ENCODE measurements at places on chromosomes 6 and 20.

- DNase-seq = no peak
Measured at GRCh38 chr6:125747589-125748405, 1.6 kb upstream of the HEY2 start.

GRCh38 chr6:132571774-132572173, 1.7 kb downstream of the TAAR6 start:
- DNase-seq = no peak

DNA sequence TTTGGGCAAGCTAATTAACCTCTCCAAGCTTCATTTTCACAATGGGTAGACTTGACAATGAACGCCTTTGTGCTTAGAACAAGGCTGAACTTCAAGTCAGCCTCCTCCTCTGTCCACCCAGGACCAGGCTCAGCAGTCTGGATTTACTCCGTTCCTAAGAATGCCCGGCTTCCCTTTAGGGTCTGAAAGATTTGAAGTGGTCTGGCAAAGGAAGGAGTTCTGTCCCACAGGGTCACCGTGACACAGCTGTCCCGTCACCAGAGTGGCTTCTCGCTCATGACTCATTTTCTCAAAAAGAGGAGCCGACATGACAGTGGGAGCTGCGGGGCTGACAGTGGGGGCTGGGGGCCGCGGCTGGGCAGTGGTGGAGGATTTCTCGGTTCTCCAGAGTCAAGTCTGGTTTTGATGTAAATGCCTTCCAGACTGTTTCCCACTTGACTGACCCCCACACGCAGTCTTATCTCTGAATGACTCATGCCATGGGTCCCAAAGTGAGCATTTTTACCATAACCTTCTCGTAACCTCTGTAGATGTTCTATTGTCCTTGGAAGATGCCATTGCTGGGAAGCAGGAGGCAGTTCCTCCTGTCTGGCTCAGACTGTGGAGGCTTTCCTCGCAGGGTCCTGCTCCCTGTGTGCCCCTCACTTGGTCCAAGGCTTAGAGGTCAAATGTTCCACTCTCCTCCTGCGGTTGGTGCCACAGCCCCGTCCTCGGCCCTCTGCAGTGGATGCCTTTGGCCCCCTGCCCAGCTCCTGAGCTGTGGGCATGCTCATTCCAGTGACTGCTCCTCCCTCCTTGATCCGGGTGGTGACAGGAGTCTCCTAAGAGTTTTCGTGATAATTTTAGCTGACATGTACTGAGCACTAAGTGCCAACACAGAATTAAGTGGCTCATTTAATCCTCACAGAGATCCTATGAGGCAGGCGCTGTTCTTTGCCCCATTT, 253.1 kb downstream of the FNDC1 start:
- DNase-seq = no peak

- DNase-seq = no peak
Measured at GRCh38 chr20:17895641-17896171, 72.9 kb downstream of the SNX5 start.

- no peak for DNase-seq
Measured at GRCh38 chr6:69631552-69632346, 165.1 kb downstream of the LMBRD1 start.

DNA sequence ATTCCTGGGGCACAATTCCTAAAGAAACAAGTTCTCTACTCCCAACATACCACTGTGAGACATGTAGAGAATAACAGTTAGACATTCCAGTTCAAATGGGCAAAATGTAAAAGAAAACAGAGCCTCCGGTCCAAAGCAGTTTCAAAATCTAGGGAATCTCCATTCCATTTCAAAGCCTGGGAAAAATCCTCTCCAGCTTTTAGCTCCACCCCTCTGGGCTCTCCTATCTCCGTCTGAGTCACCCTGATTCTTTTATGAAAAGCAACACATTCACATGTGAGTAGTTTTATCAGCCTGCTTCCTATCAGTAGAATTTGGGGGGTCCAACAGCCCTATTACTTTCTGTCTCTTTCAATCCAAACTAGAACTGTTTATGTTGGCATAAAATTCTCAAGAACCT, 3.7 kb downstream of the CSNK2A1 start:
- no peak for DNase-seq

GRCh38 chr6:36616893-36617521, 22.8 kb downstream of the SRSF3 start:
- no peak for DNase-seq

DNA sequence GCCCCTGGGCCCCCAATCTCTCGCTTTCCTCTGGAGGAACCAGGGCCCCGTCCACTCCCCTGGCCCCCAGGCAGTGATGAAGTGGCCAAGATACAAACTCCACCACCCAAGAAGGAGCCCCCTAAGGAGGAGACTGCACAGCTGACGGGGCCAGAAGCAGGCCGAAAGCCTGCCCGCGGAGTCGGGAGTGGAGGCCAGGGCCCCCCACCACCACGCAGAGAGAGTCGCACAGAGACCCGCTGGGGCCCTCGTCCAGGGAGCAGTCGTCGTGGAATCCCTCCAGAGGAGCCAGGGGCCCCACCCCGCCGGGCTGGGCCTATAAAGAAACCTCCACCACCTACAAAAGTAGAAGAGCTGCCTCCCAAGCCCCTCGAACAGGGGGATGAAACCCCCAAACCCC, 10.7 kb downstream of the PRRC2A start:
- DNase-seq = no peak

DNA sequence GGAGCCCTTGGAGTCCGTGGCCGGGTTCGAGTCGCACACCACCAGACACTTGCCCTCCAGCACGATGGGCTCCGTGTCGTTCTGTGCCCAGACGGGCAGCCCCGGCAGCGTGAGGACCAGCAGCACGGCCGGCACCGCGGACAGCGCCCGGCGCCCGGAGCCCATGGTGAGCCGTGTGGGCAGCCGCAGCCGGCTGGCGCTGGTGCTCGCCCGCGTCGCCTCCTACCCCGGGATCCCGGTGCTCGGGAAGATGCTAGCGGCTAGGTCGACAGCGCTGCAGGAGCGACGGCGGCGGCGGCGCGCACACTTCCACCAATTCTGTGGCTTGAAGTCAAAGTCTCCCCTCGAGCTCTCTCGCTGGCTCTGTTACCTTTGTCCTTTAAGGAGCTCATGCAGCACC, 1.3 kb downstream of the CBLN4 start:
- DNase-seq = no peak

DNA sequence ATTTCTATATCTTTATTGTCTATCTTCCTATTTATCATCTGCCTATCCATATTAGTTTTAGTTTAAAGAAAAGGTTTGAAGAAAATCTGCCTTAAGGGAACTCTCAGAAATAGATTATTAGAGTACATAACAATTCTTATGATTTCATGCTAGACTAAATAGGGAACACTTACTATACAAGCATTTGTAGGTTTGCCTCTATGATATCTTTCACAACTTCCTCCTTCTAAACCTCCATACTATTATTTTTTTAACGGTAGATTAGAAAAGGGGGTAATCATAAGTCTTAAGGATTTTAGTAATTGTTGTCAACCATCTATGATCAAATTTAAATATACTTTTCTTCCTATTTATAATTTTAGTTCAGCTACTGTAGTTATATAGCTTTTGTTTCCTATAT, 11.6 kb upstream of the DSE start:
- DNase-seq = no peak

- no peak for DNase-seq
Measured at GRCh38 chr6:83273596-83273995, 80.4 kb downstream of the RWDD2A start.

- no peak for DNase-seq
Measured at GRCh38 chr20:44627364-44628010, 24.0 kb downstream of the ADA start.

- no peak for DNase-seq
Measured at GRCh38 chr20:51158226-51158625, 135.3 kb upstream of the KCNG1 start.

GRCh38 chr6:157033428-157034140, 256.4 kb downstream of the ARID1B start:
- no peak for DNase-seq

- no peak for DNase-seq
Measured at GRCh38 chr6:74892091-74892490, 313.8 kb downstream of the COL12A1 start.

DNA sequence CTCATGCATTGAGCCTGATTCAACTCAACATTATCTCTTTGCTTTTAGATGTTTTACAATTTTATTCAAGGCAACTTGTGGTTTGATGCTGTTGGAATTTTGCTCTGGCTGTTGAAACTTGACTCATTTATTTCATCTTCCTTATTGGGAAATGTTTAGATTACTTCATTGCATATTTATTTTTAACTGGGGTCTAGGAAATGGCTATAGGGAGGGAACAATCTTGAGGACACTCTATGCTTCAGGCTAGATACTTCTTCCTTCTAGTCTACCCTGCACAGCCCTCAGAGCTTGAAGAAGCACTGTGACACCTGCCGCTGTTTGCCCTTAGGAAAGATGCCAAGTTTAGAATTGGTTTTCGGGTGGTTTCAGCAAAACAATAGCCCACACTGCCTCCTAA, 183.4 kb downstream of the ADGRG6 start:
- DNase-seq = no peak

DNA sequence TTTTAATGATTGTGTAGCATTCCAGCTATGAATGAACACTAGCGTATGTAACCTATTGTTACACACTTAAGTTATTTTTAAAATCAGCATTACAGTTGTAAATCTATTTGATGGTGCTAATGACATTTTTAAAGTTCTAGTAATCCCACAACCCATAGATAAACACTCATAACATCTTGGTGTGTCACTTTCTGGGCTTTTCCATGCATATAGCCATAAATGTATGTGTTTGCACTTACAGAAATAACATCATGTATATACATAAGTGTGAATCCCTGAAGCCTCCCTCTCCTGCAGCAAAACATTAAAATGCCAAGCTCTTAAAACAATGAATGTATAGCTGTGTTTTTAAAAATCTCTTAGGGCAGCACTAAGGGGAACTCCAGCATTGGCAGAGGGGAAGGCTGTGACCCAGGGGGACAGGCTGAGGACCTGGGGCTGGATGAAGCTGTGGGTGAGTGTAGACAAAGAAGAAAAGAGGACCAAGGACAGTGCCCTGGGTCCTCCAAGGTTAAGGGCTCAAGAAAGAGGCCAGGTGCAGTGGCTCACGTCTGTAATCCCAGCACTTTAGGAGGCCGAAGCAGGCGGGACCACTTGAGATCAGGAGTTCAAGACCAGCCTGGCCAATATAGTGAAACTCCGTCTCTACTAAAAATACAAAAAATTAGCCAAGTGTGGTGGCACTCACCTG, 929 bp upstream of the CENPB start:
- no peak for DNase-seq

DNA sequence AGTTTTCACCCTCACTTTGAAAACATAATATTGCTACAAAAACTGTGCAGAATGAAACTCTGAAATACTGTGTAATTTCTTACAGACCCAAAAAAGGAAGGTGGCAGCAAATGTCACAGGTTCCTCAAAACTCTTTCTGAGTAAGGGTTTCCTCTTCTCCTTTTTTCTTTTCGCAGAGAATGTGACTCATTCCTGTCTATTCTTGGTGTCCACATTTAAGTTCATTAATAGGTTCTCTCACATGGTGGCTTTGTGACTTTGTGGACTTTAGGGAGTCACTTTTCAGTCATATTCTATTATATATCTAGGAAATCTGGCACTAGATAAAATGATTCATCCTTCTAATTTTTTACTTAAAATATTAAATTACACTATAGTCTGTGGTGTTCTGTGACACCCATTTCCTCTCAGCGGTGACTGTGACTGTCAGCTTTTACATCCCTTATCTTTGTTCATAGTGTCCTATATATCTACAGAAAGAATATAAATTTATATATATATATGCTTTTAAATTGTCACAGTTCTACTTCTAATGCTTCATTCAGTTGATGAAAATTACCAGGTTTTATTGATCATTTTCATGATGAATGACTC, 126.8 kb upstream of the HCRTR2 start:
- no peak for DNase-seq

GRCh38 chr6:159866286-159867247, 24.2 kb upstream of the MAS1 start:
- DNase-seq = no peak

DNA sequence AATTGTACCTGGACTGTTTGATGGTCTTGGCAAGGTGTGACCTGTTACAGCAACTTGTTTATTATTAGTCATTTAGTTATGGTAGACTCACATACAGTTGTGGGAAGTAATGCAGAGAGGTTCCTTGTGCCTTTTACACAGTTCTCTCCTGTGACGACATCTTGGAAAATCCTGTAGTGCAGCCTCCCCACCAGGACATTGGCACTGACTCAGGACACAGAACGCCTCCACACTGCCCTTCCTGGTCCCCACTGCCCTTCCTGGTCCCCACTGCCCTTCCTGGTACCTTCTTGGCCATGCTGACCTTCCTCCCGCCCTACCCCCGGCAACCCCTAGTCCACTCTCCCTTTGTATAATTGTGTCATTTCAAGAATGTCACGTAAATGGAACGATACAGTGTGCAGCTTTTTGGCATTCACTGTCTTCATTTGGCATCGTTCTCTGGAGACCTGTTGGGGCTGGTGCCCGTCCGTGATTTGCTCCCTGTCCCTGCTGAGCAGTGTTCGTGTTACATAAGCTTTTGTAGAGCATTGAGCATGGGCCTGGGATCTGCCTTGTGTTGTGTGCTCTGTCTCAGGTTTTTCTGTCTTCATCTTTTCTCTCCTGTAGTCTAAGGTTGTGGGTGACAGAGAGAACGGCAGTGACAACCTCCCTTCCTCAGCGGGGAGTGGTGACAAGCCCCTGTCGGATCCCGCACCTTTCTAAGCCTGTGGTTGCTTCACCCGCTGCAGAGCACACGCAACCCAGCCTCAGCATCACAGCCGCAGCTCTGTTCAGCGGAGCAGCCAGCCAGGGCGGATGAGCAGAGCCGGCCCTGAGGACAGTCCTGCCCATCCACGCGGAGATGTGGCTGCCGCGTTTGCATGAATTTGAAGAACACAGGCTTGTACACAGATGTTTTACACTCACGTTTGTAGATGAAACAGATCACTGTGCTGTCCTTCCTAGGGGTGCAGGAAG, 5.4 kb upstream of the DNAJC5 start:
- no peak for DNase-seq

DNA sequence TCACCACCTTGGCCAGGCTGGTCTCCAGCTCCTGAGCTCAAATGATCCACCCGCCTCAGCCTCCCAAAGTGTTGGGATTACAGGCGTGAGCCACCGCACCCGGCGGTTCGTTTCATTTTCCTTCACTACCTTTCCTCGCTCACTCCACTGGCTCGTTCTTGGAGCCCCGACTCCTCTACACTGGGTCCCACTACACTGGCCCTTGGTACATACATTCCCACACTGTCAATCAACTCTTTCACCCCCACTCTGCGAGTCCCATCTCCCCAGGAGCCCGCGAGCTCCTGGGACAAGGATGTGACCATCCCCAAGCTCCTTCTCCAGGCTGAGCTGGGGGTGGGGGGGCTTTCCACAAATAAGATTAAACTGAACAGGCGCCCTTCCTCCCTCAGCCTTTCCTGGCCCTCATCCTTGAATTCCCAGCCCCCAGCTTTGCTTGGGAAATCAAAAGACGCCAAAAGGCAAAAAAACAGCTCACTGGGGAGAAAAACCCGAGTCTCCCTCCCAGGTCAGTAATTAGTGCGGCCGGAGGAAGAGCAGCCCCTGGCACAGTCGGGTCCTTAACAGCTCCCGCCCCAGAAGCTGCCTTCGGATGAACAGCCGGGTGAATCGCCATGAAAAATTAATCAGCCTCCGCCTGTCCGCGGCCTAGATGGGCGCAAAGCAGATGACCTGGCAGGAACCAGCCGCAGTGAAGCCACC, 42.8 kb upstream of the LY86 start:
- no peak for DNase-seq

- DNase-seq = no peak
Measured at GRCh38 chr6:13141387-13141786, 186.9 kb downstream of the TBC1D7 start.
